ENCODE measurements at places on chromosomes 16 and 17.

- no peak for DNase-seq
Observed at GRCh38 chr17:33227911-33228310, 65.2 kb downstream of the ASIC2 start.

GRCh38 chr17:74104921-74105320 lies 98.6 kb upstream of the RPL38 start:
- DNase-seq = no peak

DNA sequence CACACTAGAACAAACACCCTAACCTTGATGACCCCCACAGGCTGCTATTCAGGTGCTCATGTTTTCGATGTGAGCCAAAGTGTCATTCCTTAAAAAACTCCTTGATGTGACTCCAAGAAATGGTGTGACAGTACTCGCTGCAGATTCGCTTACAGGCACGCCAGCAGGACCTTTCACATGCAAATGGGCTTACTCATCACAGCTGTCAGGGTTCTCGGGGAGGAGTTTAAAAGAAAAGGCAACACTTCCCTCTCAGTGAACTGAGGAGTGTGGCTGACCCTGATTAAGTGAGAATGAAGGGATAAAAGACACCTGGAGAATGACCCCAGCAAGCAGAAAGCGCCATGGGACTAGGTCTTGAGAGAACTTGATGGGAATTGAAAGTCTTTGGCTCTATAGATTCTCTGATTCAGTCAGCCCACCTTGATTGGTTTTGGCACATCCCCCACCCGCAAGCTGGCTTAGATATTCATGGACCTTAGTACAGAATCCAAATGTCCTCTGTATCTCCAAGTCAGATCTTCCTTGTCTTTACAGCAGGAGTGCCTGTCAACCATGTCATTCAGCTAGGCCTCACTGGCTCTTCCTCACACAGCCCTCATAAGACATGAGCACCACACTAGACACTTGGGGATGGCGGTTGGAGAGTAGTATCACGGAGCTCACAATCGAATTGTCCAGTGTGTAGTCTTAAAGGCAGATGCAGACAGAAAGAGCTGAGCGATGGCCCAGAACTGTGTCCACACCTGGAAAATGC lies 82.6 kb downstream of the HIC1 start:
- DNase-seq = no peak

DNA sequence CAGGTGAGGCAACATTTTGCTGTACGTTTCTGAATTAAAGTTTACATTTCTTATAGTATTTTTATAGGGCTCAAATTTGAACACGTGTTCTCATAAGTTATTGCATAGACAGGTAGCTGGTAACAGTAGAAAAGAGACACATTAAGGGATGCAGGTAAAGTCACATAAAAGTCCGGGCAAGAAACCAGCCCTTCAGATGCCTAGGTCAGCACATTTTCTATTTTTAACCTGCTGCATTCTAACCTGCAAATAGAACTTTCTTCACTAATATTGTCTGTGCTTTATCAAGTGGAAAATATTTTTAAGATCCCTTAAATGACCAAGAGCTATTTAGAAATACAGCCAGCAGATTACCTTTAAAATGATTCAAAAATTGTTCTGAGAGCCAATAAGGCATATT lies 307.4 kb upstream of the AXIN2 start:
- no peak for DNase-seq

GRCh38 chr17:4764595-4764994 lies 7.1 kb upstream of the TM4SF5 start:
- no peak for DNase-seq

GRCh38 chr17:80799538-80800480 lies 191.8 kb upstream of the CHMP6 start:
- no peak for DNase-seq
